AG10803 (cell line): ENCODE measurements at places on chromosomes 2 and 18.

DNA sequence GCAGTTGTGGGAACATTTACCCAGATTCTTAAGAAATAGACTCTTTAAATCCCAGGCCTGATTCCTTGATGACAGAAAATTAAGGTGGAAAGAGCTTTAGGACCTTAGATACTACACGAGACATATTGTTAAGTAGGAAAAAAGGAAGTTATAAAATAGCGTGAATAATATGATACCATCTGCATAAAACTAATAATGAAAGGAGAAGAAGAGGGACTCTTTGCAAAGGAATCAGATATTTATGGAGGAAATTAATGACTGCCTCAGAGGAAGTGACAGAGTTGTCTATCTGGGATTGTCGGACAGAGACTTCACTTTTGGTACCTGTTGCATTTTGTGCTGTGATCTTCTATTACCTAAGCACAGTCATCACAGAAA is 20.8 kb downstream of the APCDD1 start:
- DNase-seq, result no peak

DNA sequence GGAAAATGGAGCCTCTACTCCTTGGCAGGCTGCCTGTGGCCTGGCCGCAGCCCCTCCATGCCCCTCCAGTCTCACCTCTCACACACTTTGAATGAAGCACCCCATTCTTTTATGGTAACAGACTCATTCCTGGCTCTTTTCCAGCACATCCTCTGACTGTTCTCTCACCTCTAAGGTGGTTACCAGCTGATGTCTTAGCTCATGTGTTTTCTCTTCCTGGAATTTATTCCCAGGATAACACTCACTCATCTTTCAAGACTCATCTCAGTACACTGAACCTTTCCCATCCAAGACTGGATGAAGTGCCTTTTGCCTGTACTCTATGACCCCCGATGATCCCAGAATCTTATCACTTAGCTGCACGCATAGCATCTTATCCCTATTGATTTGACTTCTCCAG is 50.6 kb downstream of the SLC9A4 start:
- no peak for DNase-seq

DNA sequence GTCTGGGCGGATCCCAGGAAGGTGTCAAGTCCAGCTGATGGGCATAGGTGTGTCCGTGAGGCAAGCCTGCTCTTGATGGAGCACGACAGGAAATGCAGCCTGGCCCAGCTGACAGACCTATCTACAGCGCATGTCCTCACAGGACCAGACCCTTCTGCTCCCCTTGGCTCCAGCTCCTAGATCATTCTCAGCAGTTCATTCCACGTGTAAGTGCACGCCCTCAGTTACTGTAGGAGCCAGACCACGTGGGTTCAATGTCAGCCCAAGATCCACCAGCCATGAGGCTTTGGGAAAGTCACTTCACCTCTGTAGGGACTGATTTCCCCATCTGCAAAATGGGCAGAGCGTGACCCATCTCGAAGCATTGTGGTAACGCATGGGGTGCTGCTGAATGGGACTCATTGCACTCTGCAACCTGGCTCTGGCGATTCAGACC is 47.8 kb downstream of the TMEM17 start:
- DNase-seq, result no peak

- DNase-seq, result peak; percentile 28
These were observed 83.2 kb downstream of the CTIF start for GRCh38 chr18:48621815-48622555.

DNA sequence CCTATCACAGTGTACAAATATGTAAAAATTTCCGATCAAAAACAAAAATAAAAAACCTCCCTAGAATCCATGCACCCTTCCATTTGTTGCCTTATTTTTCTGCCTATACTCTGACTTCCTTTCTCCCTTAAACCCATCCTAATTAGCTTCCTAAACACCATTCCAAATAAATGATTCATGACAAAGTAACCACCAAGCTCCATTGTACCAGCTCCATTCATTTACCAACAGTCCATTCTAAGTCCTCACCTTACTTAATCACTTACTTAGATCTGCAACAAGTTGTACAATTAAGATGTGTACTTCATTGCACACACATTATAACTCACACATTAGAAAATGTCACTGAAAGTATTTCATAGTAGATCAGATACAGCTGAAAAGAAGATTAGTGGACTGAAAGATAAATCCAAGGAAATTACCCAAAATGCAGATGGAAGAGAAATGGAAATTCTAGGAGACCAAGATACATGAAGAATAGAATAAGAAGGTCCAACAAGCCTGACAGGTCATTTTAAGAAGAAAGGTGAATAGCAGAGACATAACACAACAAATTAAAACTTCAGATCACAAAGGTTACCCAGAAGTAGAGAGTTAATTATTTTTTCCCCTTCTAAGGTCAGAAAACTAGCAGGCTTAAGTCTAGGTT is 154.6 kb downstream of the DYM start:
- no peak for DNase-seq

- DNase-seq, result peak; percentile 17
These were observed 67.2 kb upstream of the TMEM17 start for GRCh38 chr2:62573137-62573731.

- no peak for DNase-seq
These were observed 107.9 kb upstream of the PARD3B start for GRCh38 chr2:204437408-204437807.

- peak; percentile 35 for DNase-seq
These were observed 84.2 kb upstream of the FAM136A start for GRCh38 chr2:70385966-70386595.

DNA sequence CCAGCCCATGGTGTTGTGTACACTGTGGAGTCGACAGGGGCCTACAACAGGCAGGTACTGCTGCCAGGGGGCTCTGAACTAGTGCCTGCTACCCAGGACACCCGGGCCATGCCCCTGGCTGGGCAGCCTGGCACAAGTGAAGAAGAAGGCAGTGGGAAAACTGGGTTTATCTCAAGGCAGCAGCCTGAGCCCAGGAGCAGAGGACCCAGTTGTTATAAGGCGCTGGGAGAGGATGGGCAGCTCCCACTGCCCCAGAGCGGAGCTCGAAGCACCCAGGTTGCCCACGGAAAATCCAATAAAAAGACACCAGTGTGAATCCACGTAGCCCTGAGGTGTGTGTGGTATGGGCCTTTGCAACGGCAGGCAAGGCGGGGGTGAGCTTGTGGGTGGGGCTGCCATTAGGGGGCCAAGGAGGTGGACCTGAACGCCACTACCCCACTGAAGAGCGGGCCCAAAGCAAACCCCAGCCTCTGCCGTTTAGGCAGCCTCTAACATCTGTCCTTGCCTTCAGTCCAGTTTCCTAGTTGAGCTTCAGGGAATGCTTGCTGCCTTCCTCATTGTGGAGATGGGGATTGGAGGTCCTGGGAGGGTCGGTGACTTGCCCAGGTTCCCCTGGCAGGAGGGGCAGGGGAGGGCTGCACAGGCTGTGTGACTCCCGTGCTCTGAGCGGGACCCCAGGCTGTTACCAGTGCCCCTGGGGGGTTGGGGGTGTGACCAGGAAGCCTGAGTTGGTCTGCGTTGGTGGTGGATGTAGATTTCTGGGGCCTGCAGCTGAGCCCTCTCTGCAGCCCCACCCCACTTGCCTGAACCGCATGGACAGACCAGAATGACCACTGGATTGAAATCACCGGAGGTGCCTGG is 16.0 kb downstream of the ARID5A start:
- DNase-seq, result no peak

GRCh38 chr2:188984065-188984491 is 9.9 kb downstream of the COL3A1 start:
- peak; percentile 94 for DNase-seq

DNA sequence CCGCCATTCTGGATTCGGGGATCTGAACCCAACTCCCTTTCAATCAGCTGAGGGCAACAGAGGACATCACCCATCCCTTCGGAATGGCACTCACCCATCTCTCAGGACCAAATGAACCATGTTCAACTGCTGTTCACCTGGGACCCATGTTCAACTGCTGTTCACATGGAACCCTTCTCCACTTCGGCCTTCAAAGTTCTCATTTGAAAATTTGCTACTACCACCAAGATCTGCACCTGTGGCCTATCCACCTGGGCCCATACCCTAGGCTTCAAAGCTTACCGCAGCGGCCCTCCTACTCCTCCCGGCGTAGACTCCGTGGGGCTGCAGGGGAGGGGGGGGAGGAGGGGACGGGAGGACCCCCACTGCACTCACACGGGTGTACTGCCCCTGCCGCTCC is 119.2 kb upstream of the ANKRD30BL start:
- no peak for DNase-seq

- DNase-seq, result peak; percentile 58
These were observed 65.2 kb downstream of the CCDC195 start for GRCh38 chr2:224650815-224651439.

- DNase-seq, result no peak
These were observed 59.8 kb upstream of the AQP4 start for GRCh38 chr18:26925313-26925712.

- peak; percentile 74 for DNase-seq
These were observed 163.0 kb upstream of the NOSTRIN start for GRCh38 chr2:168639441-168639898.

DNA sequence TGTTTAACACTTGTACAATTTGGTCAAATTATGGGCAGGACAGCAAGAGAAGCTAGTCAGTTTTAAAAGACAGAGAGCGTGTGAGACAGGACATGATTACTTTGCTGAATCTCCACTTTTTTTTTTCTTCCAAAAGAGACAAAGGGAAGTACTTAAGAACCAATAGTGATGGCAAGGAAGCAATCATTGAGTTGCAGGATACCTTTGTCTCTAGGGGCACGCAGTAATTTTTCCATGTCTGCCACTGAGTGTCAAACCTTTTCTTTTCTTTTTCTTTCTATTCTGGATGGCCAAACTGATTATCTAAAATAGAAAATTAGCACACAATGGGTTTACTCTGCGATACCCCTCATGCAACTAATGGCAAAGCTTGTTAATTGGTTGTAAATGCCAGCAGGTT is 533.0 kb downstream of the PLCL1 start:
- DNase-seq, result no peak

GRCh38 chr2:235605312-235606003 is 111.6 kb downstream of the AGAP1 start:
- DNase-seq, result peak; percentile 99

DNA sequence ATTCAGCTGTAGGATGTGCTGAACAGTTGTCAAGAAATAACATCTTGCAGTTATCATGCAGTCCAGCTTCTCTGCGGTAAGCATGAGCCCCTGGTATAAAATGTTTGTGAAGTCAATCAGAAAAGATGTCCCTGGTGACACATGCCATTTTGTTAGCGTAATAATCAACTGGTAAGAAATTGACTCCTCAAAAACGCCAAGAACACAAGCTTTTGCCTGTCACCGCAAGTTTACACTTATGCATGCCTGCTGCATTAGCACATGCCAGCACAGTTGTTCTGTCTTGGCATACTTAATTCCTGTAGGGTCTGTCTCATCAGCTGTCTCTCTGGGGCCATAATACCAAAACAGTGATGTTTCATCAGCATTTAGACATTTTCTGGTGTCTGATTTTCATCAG is 524.8 kb upstream of the DSEL start:
- peak; percentile 48 for DNase-seq

GRCh38 chr2:128589681-128590080 is 271.0 kb upstream of the HS6ST1 start:
- no peak for DNase-seq

- no peak for DNase-seq
These were observed 22.0 kb downstream of the TGFBRAP1 start for GRCh38 chr2:105307550-105307949.

DNA sequence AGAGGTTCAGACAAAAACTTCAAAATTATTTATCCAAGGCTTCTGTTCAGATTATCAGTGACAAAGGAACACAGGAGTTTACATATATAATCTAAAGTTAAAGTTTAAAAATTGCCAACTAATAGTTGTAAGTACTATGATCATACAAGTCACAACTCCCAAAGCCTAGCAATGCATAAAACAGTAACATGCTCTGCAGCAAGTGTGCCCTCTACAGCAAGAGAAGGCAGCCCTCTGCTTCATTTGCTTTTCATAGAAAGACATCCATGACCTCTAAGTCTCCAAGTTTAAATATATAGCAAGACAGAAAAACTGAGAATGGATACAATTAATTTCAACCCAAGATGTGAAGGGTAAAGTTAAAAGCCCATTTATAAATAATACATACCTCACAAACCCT is 13.3 kb downstream of the RAB1A start:
- no peak for DNase-seq

DNA sequence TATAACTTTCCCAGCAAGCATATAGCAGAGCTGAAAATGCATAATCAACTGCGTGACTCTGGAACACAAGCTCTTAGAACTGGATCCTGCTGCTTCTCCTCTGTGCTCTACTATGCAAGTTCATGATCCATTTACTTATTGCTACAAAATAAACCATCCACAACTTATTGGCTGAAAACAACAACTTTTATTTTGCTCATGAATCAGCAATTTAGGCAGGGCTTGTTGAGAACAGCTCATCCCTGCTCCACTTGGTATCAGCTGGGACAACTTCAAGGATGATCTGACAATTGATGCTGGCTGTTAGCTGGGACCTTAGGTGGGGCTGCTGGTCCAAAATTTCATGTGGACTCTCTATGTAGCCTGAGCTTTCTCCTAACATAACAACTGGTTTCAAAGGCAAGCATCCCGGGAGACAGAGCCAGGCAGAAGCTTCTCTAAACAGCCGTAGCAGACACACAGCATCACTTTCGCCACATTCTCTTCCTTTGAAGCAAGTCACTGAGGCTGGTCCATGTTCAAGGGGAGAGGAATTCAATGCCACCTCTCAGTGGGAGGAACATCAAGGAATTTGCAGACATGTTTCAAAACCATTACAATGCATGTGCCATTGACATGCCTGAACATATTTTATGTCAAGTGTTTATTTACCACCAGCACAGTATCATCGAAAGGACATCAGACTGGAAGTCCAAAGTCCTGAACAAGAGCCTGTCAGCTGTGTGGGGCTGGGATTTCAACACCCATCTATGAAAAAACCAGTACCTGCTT is 153.1 kb upstream of the PKDCC start:
- DNase-seq, result no peak

- DNase-seq, result peak; percentile 13
These were observed 2.6 kb upstream of the PTPN2 start for GRCh38 chr18:12886498-12887126.

DNA sequence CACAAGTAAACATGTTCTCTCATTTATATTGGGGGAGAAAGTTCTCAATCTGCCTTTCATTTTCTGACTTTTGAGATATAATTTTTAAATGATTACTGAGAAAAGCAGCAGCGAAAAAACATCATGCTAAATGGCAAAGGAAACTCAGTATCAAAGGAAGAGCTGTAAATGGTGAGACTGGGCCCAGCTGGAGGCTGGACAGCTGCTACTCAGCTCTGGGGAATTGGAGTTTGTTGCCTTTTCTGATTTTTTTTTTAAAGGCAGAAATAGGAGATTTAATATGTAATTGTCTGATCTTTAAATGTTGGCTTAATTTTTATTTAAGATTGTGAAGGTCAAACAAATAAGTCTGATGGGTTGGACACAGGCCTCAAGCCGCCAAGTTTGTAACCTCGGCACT is 137.1 kb upstream of the TACR1 start:
- no peak for DNase-seq

DNA sequence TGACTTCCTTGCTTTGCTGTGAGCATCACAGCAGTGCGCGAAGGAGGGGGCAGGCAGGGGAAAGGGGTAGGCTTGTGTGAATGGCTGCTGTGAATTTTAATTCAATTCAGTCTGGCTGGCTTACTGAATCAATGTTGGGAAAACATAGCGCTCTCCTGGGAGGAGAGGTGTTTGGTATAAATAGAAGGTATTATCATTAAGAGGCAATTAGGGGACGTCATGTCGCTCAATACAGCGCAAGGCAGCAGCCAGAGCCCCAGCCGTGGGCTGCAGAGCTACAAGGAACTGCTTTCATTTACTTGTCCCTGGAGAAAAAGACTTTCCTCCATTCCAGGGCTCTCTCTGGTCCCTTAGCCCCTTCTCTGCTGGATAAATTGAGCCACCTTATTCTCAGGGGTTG is 181.4 kb upstream of the MSH6 start:
- no peak for DNase-seq

- DNase-seq, result no peak
These were observed 404.7 kb downstream of the BCL11A start for GRCh38 chr2:60148716-60149115.
